ENCODE measurements at places on chromosomes 1 and 21. TPM values are rescaled to one million over a fixed set of nuclear protein-coding genes. Genes with fewer than 3 reads are reported as not detected.

HMGCS2 gene
- total RNA-seq, result not detected

SLC30A7 gene
- total RNA-seq, result 19.4 TPM

IQGAP3 gene
- total RNA-seq, result 3.6 TPM

AMY1C gene
- not detected for total RNA-seq

AMY1A gene
- not detected for total RNA-seq

GBP5 gene
- total RNA-seq, result 0.16 TPM

PLA2G2D gene
- total RNA-seq, result not detected

CRABP2 gene
- total RNA-seq, result 80.6 TPM

TSTD1 gene
- 15.4 TPM for total RNA-seq

AMY2B gene
- 4.7 TPM for total RNA-seq

RIPK4 gene
- not detected for total RNA-seq

PLA2G2A gene
- total RNA-seq, result not detected

CLCNKA gene
- not detected for total RNA-seq

RAP1GAP gene
- 0.16 TPM for total RNA-seq

C1orf116 gene
- total RNA-seq, result under 0.01 TPM

LYPD8 gene
- total RNA-seq, result not detected

CR1 gene
- not detected for total RNA-seq

BRDT gene
- total RNA-seq, result not detected

ARHGAP30 gene
- 0.09 TPM for total RNA-seq

MRPS6 gene
- total RNA-seq, result 13.9 TPM

CELA2B gene
- total RNA-seq, result not detected

PBX1 gene
- total RNA-seq, result 77.5 TPM

SMIM11 gene
- 14.2 TPM for total RNA-seq

PLA2G2F gene
- not detected for total RNA-seq

KLHDC9 gene
- 2.3 TPM for total RNA-seq

CNR2 gene
- not detected for total RNA-seq

MMEL1 gene
- 0.16 TPM for total RNA-seq

SV2A gene
- 16.0 TPM for total RNA-seq

ASTN1 gene
- under 0.01 TPM for total RNA-seq

FAM131C gene
- not detected for total RNA-seq

CFHR5 gene
- total RNA-seq, result not detected

ITLN2 gene
- total RNA-seq, result not detected

SPRR3 gene
- not detected for total RNA-seq

NIBAN1 gene
- total RNA-seq, result 58.6 TPM

LCE2C gene
- not detected for total RNA-seq

TBX15 gene
- not detected for total RNA-seq

ANXA9 gene
- 0.63 TPM for total RNA-seq

DEPDC1 gene
- total RNA-seq, result 0.34 TPM

GUCA2B gene
- total RNA-seq, result not detected

CDC7 gene
- 0.52 TPM for total RNA-seq

CFHR4 gene
- total RNA-seq, result not detected

LGR6 gene
- total RNA-seq, result not detected

C1orf210 gene
- total RNA-seq, result not detected

NTRK1 gene
- 0.16 TPM for total RNA-seq

LCE3E gene
- total RNA-seq, result not detected

SPOCD1 gene
- 17.4 TPM for total RNA-seq

NUP210L gene
- 0.17 TPM for total RNA-seq

PRAMEF20 gene
- total RNA-seq, result not detected

ADORA3 gene
- total RNA-seq, result 0.16 TPM

CLCA1 gene
- total RNA-seq, result not detected

FLG gene
- not detected for total RNA-seq

OR2T5 gene
- total RNA-seq, result not detected

EGLN1 gene
- 36.3 TPM for total RNA-seq

CRP gene
- total RNA-seq, result not detected

SEC16B gene
- total RNA-seq, result 4.1 TPM

SPRR1B gene
- total RNA-seq, result not detected

VCAM1 gene
- total RNA-seq, result 20.8 TPM

All from bronchial smooth muscle cell (primary cell).